ENCODE measurements at places on chromosomes 3 and 15. TPM values are rescaled to one million over a fixed set of nuclear protein-coding genes. Genes with fewer than 3 reads are reported as not detected.

DNA sequence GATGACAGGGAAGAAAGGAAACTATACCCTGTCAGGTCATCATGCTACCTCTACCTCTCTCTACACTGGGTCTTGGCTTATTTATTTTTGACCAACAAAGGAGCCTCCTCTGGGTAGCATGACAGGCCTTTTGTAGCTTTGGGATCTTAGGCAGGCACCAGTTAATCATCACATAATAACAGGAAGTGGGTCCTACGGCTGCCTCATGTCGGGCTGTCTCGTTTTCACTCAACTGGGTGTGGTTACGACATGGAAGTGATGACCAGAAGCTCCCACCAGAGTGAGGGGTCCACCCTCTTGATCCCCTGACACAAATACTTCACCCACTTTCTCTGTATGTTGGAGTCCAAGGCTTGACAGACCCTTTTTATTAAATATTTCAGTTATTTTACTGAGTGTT lies 105.3 kb downstream of the CD47 start:
- H3K4me3 ChIP-seq = no peak overlapping the region
- H3K36me3 ChIP-seq = no peaks in the 10 kb centered on the region
- no peak overlapping the region for H3K27ac ChIP-seq

DNA sequence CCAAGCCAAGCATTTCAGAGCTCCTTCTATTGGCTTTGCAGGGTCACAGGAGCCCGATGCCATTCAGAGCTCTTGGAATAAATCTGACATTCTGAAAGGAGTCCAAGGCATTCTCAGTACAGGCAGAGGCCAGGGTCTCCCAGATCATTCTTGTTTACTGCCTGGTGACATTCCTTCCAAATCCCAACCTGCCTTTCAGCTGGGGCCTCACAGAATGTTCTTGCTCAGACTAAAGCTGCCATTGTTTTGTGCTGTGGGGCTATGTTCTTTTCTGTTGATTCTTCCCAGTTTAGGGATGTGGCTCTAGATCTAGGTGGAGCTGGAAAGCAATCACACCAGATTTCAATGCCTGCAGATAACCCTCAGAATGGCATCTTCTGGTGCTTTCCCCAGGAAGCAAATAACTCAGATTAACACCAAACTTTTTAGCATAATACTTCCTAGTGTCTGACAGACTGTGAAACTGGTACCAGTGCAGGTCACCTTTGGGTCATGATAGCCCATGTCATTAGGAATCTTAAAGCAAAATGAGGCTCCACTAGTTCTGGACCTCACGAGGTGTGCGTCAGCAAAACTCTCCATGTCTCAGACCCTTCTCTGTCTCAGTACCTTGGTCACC lies 166.9 kb downstream of the CHST2 start:
- H3K36me3 ChIP-seq = no peaks in the 10 kb centered on the region
- no peak overlapping the region for H3K4me3 ChIP-seq
- DNase-seq = no peak
- H3K27me3 ChIP-seq = peaks cover 5% of the 10 kb centered on the region
- H3K4me1 ChIP-seq = peaks cover 3% of the 10 kb centered on the region

DNA sequence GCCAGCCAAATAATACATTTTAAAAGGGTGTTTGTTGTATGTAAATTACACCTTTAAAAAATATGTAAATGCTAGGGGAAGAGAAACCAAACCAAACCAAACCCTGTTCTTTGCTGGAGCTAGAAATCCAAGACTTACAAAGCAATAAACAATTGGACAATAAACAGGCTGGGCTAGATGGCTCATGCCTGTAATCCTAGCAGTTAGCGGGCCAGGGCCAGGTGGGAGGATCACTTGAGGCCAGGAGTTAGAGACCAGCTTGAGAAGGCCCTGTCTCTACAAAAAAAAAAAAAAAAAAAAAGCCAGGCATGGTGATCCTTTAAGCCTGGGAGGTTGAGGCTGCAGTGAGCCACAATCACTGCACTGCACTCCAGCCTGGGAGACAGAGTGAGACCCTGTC lies 12.5 kb downstream of the STOML1 start:
- H3K27me3 ChIP-seq = no peaks in the 10 kb centered on the region
- H3K36me3 ChIP-seq = peaks cover 2% of the 10 kb centered on the region
- no peak overlapping the region for H3K4me3 ChIP-seq

- H3K27me3 ChIP-seq = peaks cover 10% of the 10 kb centered on the region
- no peak overlapping the region for H3K27ac ChIP-seq
These were observed 71.0 kb upstream of the MDFIC2 start for GRCh38 chr3:70383360-70383831.

DNA sequence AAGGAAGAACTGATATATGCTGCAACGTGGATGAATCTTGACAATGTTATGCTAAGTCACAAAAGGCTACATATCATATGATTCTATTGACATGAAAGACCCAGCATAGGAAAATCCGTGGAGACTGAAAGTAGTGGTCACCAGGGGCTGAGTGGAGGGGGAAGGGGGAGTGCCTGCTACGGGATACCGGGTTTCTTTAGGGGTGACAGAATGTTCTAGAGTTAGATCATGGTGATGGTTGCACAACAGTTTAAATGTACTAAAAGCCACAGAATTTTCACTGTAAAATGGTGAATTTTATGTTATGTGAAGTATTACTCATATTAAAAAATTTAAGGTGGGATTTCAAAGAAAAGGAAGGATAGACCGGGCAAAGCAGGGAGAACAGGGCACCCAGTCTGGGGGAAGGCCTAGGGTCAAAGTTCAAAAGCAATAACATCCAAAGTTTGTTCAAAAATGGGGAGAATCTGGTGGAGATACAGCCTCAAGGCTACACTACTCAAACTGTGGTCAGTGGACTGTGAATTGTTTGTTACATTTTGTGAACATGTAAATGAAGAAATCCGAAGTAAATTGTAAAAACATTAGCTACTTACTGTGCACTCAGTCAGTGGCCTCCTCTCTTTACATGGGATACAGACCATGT lies 74.2 kb upstream of the FNDC3B start:
- no peaks in the 10 kb centered on the region for H3K27me3 ChIP-seq
- H3K36me3 ChIP-seq = peaks cover 1% of the 10 kb centered on the region
- H3K4me3 ChIP-seq = no peak overlapping the region
- no peak for DNase-seq

- no peaks in the 10 kb centered on the region for H3K36me3 ChIP-seq
- no peak for DNase-seq
- H3K4me3 ChIP-seq = peak overlapping the region; percentile 61
- H3K27me3 ChIP-seq = peaks cover 4% of the 10 kb centered on the region
These were observed 19.7 kb downstream of the SPATA12 start for GRCh38 chr3:57080171-57080570.

DNA sequence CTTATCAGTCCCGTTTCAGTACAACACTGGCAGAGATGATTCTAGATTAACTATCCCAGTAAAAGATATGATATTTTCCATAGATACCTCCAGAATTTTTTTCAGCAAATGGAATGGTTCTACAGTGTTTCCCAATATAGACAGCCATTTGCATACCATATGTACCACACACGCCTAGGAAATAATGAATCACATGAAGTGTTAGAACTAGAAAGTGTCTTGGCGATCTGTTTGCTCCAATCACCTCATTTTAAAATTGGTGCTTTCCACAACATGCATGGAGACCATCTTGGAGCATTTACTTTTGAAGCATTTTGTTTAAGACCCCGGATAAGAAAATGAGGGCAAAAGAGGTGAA lies 2.0 kb downstream of the C2CD4A start:
- H3K27ac ChIP-seq = no peak overlapping the region
- peaks cover 26% of the 10 kb centered on the region for H3K27me3 ChIP-seq
- H3K4me3 ChIP-seq = peak overlapping the region; percentile 47

- H3K4me3 ChIP-seq = no peak overlapping the region
- H3K36me3 ChIP-seq = peaks cover 8% of the 10 kb centered on the region
- H3K27me3 ChIP-seq = peaks cover 43% of the 10 kb centered on the region
- peaks cover 19% of the 10 kb centered on the region for H3K4me1 ChIP-seq
- DNase-seq = no peak
These were observed 34.2 kb downstream of the SEMA5B start for GRCh38 chr3:122993124-122993978.

DNA sequence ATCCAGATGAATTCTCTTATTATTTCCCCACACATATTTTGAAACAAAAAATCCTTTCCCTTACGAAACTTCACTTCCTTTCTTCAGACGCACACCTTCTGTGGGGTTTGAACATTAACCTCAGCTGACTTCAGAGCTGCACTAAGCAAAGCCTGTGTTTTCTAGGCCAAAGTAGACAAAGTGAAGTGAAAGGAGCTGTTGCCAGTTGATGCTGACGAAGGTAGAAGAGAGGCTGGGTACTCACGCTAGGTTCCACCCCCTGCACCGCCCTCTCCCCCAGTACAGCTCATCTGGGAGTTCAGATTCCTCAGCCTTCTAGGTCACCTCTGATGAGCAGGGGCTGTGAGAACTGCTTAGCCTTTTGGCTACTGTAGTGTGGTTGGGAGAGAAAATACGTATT lies 24.1 kb downstream of the DUT start:
- H3K36me3 ChIP-seq = no peaks in the 10 kb centered on the region
- H3K4me1 ChIP-seq = peaks cover 44% of the 10 kb centered on the region
- no peak for DNase-seq
- no peak overlapping the region for H3K27ac ChIP-seq
- H3K4me3 ChIP-seq = no peak overlapping the region

DNA sequence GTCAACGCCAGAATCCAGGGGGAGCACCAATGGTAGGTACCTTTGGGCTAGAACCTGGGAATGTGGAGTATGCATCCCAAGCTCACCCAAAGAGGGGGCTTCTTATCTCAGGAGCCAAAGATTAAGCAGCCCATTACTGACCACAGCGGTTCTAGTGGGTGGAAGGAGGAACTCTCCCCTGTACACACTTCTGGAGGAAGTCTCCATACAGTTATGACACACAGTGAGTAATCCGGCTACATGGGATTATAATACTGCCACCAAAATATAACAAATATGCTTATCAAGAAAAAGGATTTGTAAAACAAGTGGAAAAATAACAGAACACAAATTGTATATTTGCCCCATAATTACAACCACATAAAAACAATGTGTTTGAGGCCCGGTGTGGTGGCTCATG lies 8.4 kb downstream of the MYO1E start:
- H3K4me3 ChIP-seq = no peak overlapping the region
- H3K4me1 ChIP-seq = peaks cover 55% of the 10 kb centered on the region
- DNase-seq = no peak
- no peaks in the 10 kb centered on the region for H3K27me3 ChIP-seq
- H3K27ac ChIP-seq = no peak overlapping the region
- H3K36me3 ChIP-seq = peaks cover 2% of the 10 kb centered on the region

- no peak overlapping the region for H3K27ac ChIP-seq
- peaks cover 20% of the 10 kb centered on the region for H3K4me1 ChIP-seq
- DNase-seq = no peak
- H3K27me3 ChIP-seq = peaks cover 16% of the 10 kb centered on the region
These were observed 47.4 kb upstream of the PCSK6 start for GRCh38 chr15:101536875-101537405.

DNA sequence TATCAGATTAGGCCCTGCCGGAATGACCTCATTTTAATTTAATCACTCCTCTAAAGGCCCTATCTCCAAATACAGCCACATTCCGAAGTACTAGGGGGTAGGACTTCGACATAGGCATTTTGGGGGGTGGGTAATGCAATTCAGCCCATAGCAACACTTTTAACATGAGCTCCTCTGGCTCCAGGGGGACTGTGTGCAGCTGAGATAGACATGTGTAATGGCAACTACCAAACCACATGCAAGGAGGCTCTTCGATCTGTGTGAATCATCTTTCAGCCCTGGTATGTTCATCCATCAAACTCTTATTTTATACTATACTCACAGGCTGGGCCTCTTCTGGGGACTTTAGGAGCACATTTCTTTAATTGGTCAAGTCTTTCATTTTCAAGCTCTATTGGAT lies 57.4 kb upstream of the PPARG start:
- peaks cover 4% of the 10 kb centered on the region for H3K36me3 ChIP-seq
- DNase-seq = no peak
- no peak overlapping the region for H3K27ac ChIP-seq
- H3K27me3 ChIP-seq = peaks cover 24% of the 10 kb centered on the region
- peaks cover 13% of the 10 kb centered on the region for H3K4me1 ChIP-seq

The CHD2 gene
- total RNA-seq = 61.2 TPM

The MEGF11 gene
- total RNA-seq = not detected

The GCSAM gene
- total RNA-seq = not detected

The CTXN2 gene
- total RNA-seq = not detected

The SLC6A1 gene
- total RNA-seq = 2.3 TPM

The LINGO1 gene
- total RNA-seq = 12.2 TPM
